Stimulated activated CD4-positive, alpha-beta T cell treated with anti-CD3 and anti-CD28 coated beads, Interleukin-1b, Interleukin-23, amount 100 ng/mL, for 1 hour (primary cell): ENCODE measurements at places on chromosomes 4 and X.
A peak's percentile ranks its signal among the peaks of the same experiment; 100 is the strongest.

GRCh38 chrX:69285881-69286564 lies 120.8 kb upstream of the PJA1 start:
- peak; percentile 15 for DNase-seq

DNA sequence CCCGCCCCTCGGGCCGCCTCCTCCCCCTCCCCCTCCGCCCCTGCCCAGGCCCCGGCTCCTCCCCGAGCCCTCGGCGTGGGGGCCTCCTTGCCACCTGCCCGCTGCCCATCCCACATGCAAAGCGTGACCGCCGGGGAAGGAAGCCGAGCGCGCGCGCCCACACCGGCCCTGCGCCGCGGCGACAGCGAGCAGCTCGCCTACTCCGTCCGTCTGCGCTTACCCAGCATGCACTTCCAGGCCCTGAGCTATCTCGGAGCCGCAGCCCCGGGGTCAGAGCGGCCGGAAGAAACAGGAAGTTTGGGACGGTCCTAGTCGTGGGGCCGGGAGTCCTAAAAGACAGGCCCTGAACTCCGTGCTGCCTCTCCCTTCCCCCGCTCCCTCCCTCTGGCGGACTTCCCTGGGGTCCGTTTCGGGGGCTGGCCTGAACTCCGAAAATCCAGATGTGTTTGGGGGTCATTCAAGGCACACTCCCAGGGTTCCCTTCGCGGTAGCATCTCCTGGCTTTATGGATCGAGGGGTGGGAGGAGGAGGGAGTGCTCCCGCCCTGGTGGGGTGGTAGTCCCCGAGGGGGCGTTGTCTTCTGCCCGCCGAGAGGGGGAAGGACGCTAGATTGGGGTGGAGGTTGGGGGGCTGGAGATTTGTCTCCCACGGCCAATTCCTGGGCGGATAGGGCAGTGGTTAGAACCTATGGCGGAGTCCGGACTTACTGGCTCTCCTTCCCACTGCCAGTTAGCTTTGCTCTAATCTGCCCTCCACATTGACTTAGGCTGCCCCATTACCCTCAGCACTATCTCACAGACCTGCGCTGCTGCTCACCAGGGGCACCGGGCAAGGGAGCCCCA lies 25.0 kb upstream of the BCORL1 start:
- DNase-seq = no peak

- DNase-seq = no peak
These were observed 36.0 kb upstream of the NPNT start for GRCh38 chr4:105859233-105859632.

- DNase-seq = no peak
These were observed 30.3 kb upstream of the UTP14A start for GRCh38 chrX:129875669-129876068.

DNA sequence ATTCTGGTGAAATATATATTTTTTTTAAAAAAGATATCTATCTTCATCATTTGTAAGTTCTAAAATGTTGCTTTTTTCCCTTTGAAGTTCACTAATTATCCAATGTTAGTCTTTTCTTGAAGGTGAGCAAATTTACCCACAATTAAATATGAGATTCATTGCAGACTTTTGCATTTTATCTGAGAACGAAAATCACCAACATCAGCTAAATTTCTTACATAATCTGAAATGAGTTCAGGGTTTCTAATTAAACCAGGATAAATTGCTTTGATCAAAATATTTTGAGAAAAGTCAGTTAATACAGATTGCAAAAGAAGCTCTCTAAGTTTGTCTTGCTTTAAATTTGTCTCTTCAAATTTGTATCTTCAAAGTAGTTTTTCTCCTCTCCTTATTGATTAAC lies 486.4 kb upstream of the FSTL5 start:
- no peak for DNase-seq

DNA sequence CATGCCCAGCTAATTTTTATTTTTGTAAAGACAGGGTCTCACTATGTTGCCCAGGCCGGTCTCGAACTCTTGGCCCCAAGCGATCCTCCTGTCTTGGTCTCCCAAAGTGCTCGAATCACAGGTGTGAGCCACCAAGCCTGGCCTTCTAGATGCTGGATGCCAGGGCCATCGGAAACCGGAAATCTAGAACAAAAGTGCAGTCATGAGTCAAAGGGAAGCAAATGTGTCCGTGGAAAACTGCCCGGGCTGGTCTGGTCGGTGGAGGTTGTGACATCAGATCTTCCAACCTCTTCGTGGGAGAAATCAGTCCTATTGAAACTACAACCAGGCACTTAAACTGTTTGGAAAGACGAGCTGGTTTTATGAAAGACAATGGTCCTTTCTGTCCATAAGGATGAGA lies 92.3 kb upstream of the SHOX start:
- no peak for DNase-seq

DNA sequence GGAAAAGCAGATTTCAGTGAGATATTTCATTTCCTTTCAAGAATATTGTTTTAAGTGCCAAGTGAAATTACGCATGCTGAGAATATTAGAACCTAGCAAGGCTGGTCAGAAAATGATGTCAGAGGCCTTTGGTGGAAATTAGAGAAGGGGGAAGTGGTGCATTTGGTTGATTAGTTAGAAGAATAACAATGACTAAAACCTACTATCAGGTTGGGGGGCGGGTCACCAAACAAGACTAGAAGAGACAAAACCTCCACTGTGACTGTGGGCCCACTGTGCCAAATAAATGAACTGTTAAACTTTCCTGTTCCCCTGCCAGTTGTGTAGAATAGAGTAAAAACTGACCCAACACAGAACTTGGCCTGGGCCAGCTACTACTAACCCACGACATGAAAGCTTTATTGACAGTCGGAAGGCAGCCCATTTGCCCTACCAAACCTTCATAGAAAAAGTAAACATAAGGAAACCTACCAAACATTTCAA lies 2.9 kb downstream of the RAPGEF2 start:
- DNase-seq = no peak

- peak; percentile 35 for DNase-seq
These were observed 10.0 kb upstream of the ASMTL start for GRCh38 chrX:1462596-1463251.

DNA sequence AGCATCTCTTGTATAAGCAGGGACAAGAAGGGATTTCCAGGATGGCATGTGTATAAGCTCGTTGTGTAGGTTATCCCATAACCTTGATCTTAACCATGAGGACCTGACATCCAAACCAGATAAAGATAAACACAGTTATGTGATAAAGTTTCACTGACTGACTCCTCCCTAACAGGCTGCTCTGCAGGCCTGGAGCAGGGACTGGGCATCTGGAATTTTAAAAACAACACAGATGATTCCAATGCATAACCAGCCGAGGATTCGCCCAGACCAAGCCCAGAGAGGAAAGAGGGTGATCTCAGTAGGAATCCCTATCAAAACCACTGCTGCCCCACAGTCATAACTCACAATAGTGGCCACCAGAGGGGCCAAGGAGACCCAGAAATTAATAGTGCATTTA lies 22.7 kb downstream of the KLF3 start:
- DNase-seq = no peak

DNA sequence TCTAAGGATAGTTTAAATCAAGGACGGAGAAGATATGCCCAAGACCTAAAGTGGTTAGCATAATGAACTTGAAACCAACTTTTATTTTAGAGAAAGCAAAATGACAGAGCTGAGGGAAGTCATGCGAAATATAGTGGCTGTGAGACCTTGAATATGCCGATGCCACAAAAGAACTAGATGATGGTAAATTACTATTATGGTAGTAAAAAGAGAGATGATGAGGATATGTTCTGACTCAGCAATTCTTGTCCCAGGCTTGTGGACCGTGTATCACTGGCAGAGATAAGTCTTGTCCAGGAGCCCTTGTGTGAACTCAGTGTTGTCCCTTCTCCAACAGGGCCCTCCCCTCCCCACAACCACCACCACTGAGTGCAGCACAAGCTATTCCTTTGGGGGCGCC lies 1605.6 kb upstream of the TENM3 start:
- DNase-seq = no peak

GRCh38 chrX:55702671-55703070 lies 14.9 kb upstream of the RRAGB start:
- DNase-seq = no peak

GRCh38 chrX:129609395-129609794 lies 45.4 kb downstream of the APLN start:
- DNase-seq = no peak

DNA sequence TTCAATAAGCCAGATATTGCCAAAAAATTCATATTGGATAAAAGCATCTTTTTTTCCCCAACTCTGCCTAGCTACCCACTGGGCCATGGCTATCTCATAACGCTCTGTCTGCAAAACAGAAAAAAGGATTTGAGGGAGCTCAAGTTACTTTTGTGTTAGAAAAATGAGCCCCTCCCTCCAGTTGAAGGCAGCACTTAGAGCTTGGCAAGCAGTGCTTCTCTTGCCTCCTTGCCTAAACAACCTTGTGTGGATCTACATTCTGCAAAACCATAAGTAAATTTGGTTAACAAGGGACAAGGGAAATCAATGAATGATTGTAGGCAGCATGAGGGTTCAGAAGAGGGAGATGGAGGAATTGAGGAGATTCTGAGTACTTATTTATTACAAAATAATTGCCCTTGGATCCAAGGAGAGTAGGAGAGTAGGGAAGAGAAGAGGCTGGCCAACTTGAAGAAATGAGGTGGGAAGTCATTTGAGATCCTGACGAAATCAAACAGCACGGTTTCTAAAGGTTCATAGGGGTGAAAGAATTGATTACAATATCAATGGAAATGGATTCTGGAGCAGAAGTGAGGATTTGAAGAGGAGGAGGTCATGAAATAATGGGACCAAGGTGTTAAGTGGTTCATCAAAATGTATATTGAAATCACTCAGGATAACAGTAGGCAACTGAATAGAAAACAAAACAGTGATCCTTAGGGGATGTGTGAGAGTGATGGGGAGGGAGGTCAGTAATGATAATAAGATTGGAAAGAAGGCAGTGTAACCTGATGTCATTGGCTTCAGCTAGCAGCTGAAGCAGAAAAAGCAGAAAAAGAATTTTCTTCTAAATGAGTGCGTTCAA lies 434.8 kb upstream of the IGFBP7 start:
- DNase-seq = no peak

DNA sequence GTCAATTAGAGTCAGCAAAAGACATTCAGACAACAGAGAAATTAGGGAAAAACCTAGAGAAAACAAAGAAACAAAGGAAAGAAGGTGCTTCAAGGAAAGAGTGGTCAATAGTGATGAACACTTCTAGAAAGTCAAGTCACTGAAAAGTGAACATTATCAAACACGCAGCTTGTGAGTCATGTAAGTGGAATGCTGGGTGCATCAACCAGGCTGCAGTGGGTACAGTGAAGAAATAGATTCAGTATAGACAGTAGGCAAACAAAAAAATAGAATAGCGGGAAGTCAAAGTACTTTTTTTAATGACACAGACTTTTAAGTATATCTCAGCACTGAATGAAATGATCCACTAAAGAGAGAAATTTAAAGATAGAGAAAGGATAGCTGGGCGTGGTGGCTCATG lies 245.8 kb downstream of the ARHGAP24 start:
- no peak for DNase-seq

DNA sequence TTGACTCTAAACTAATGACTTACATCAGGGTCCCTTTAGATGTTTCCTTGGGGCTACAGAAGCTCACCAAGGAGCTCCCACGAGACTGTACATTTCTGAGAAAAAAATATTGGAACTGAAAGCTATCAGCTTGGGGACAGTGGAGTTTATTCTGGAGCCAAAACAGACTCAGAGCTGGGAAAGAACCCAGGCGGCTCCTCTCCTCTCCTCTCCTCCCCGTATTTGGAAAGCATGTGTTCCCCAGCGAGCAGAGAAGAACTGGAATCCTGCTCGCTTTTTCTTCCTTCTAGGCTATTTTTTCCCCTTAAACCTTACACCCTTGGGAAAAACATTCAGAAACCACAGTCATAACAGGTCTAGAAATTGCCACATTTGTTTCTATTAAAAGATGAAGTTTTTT lies 4.3 kb upstream of the MAP7D3 start:
- no peak for DNase-seq

GRCh38 chrX:2552621-2553201 lies 51.9 kb upstream of the DHRSX start:
- DNase-seq = no peak

- DNase-seq = no peak
These were observed 83.9 kb downstream of the POLA1 start for GRCh38 chrX:24777660-24778059.

DNA sequence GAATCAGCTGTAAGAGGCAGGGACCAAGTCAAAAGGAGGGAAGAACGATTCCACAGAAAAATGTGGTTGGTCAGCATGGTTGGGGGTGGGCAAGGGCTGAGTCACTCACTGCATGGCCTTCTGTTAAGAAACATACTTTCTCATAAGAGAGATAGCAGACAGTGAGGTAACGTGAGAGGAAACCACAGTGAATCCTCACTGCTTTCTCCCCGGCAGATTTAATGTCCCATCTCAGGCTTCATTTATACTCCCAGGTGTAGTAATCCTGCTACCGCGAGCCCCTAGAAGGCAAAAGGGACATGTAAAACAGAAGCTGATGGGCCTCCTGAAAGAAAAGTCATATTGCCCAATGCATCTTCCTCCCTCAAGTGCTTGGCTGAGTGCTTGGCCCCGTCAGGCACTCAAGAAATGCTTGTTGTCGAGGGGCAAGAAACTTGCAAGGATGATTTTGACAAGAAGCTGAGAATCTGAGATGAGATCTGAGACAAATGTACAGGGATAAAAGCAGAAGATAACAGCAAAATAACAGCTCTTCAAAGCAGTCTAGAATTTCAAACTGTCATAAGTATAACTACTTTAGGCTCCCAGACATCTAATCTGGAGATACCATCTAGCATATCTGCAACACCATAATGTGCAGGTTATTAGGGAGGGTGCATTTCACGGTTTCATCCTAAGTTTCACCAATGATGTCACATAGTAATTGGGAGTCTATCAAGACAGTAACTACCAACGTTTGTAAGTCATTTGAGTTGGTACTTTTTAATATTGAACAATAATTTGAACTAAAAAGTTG lies 40.2 kb downstream of the SH3KBP1 start:
- DNase-seq = no peak

- DNase-seq = no peak
These were observed 153.0 kb upstream of the TRPC5 start for GRCh38 chrX:112235547-112235946.

DNA sequence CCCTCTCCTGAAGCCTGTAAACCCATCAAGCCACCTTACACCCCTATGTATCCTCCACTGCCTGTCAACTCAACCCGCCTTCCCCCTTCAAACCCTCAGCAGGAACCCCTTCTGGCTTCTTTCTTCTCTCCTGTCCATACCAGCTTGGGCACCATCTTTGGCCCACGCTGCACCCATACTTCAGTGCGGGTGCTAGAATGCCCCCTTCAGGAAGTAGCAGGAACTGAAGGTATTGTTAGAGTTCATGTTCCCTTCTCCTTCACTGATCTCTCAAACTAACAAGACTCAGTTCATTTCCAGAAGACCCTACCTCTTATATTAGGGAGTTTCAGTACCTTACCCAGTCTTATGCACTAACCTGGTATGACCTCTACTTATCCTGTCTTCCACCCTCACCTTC lies 1.5 kb upstream of the UGT2B17 start:
- DNase-seq = no peak

- no peak for DNase-seq
These were observed 7.6 kb downstream of the PLAC1 start for GRCh38 chrX:134650701-134651100.

GRCh38 chr4:86942185-86942666 lies 7.4 kb downstream of the AFF1 start:
- DNase-seq = no peak
